Neural crest cell (in vitro differentiated cells): ENCODE measurements at places on chromosomes 6 and 20. TPM values are rescaled to one million over a fixed set of nuclear protein-coding genes. Genes with fewer than 3 reads are reported as not detected.

GRCh38 chr6:156933201-156934068 lies 156.3 kb downstream of the ARID1B start:
- H3K4me3 ChIP-seq: peak overlapping the region; percentile 21
- H3K36me3 ChIP-seq: peaks cover 18% of the 10 kb centered on the region
- H3K27ac ChIP-seq: no peak overlapping the region
- H3K27me3 ChIP-seq: peaks cover 5% of the 10 kb centered on the region

DNA sequence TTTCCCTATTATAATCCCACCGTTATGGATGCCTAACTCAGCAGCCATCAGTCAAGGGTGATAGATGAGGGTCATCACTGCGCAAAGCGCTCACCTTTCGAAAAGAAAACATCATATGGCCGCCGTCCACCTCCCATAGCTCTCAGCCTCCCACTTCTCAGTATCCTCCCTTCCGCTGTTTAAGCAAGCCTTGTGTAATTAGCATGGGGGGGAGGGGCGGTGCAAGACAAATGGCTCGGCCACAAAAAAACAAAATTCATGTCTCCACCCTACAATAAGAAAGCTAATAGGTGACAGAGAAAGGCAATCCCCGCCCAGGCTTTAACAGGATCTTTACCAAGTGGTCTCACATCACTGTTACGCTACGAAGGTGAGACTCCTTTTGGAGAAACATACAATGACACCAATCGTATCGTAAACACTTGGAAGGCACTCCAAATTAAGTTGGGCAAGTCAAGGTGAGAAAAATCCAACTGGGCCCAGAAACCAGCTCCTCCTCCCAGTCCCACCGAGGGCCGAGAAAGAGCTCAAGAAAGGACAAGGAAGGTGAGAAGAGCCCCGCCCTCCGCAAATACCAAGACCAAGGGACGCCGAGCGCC lies 645 bp downstream of the DDX39B start:
- no peaks in the 10 kb centered on the region for H3K27me3 ChIP-seq
- peak overlapping the region; percentile 100 for H3K4me3 ChIP-seq
- DNase-seq: no peak
- peaks cover 57% of the 10 kb centered on the region for H3K4me1 ChIP-seq
- H3K36me3 ChIP-seq: peaks cover 35% of the 10 kb centered on the region

- H3K36me3 ChIP-seq: no peaks in the 10 kb centered on the region
- H3K4me1 ChIP-seq: no peaks in the 10 kb centered on the region
- H3K27ac ChIP-seq: no peak overlapping the region
- H3K4me3 ChIP-seq: no peak overlapping the region
- no peaks in the 10 kb centered on the region for H3K27me3 ChIP-seq
These were observed 2.4 kb downstream of the CST8 start for GRCh38 chr20:23493172-23493772.

PCSK2 gene
- total RNA-seq: 1.7 and 2.1 TPM in 2 replicates

MLN gene
- total RNA-seq: not detected in 2 replicates

FLOT1 gene
- total RNA-seq: 100 and 106 TPM in 2 replicates
